T-helper 17 cell (primary cell): ENCODE measurements at places on chromosomes 11 and 22.

- no peaks in the 10 kb centered on the region for H3K4me1 ChIP-seq
- H3K27ac ChIP-seq, result no peak overlapping the region
- no peak overlapping the region for H3K4me3 ChIP-seq
- H3K27me3 ChIP-seq, result peaks cover 45% of the 10 kb centered on the region
- H3K36me3 ChIP-seq, result no peaks in the 10 kb centered on the region
- no peak for DNase-seq
These were observed 133.7 kb downstream of the ADAMTS15 start for GRCh38 chr11:130582176-130582575.

GRCh38 chr22:49353235-49353634 is 474.4 kb downstream of the BRD1 start:
- no peaks in the 10 kb centered on the region for H3K4me1 ChIP-seq
- peaks cover 62% of the 10 kb centered on the region for H3K27me3 ChIP-seq
- no peak for DNase-seq
- no peak overlapping the region for H3K4me3 ChIP-seq
- no peak overlapping the region for H3K27ac ChIP-seq

GRCh38 chr11:122435540-122436187 is 219.9 kb upstream of the UBASH3B start:
- no peak overlapping the region for H3K4me3 ChIP-seq
- H3K4me1 ChIP-seq, result no peaks in the 10 kb centered on the region
- H3K36me3 ChIP-seq, result no peaks in the 10 kb centered on the region
- peaks cover 19% of the 10 kb centered on the region for H3K27me3 ChIP-seq
- H3K27ac ChIP-seq, result no peak overlapping the region

DNA sequence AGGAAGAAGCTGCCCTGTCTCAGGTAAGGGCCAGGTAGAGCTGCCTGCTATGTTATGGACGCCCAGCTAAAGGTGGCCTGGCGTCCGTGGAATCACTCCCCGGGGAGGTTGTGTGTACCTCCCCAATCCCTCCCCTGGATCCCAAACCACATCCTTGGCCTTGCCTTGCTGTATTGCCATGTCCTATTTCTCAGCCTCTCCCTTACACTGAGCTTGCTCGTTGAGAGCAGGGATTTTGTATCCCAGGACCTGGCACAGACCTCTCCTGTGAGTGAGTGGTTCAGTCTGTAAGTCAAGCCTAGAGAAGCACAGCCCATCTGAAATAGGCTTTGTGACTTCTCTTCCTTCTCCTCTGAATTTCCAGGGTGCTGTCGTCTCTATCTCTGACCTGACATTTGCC is 53.9 kb downstream of the TRAF6 start:
- H3K4me1 ChIP-seq, result peaks cover 31% of the 10 kb centered on the region
- H3K4me3 ChIP-seq, result no peak overlapping the region
- no peak for DNase-seq
- H3K36me3 ChIP-seq, result peaks cover 3% of the 10 kb centered on the region

DNA sequence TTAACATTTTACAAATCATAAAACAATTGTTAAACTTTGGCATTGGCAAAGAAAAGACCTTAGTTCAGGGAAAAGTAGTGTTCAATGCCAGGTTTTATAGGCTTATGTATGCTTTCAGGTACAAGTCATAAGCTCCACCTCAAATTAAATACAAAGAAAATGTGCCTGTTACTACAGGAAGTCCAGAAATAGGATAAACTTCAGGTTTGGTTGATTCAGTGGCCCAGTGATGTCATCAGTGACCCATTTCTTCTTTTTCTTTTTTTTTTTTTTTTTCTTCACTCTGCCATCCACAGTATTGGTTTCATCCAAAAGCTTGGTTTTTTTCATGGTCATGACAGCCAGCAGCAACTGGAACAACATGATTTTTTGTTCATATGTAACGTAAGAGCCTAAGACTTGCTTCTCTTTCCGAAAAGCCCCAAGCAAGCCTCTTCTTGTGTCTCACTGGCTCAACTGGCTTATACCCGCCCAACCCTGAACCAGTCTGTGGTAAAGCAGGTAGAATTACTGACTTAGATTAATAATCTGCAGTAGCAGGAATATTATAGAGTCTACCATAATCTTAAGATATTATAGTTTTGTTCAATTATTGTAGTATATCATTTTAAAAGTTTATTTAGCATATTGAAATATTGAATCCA is 46.2 kb downstream of the TTC17 start:
- no peaks in the 10 kb centered on the region for H3K27me3 ChIP-seq
- H3K36me3 ChIP-seq, result peaks cover 10% of the 10 kb centered on the region
- H3K4me1 ChIP-seq, result peaks cover 2% of the 10 kb centered on the region
- no peak overlapping the region for H3K4me3 ChIP-seq
- DNase-seq, result no peak
